Astrocyte (in vitro differentiated cells and primary cell): ENCODE measurements at places on chromosomes 1 and 21. TPM values are rescaled to one million over a fixed set of nuclear protein-coding genes. Genes with fewer than 3 reads are reported as not detected.

DNA sequence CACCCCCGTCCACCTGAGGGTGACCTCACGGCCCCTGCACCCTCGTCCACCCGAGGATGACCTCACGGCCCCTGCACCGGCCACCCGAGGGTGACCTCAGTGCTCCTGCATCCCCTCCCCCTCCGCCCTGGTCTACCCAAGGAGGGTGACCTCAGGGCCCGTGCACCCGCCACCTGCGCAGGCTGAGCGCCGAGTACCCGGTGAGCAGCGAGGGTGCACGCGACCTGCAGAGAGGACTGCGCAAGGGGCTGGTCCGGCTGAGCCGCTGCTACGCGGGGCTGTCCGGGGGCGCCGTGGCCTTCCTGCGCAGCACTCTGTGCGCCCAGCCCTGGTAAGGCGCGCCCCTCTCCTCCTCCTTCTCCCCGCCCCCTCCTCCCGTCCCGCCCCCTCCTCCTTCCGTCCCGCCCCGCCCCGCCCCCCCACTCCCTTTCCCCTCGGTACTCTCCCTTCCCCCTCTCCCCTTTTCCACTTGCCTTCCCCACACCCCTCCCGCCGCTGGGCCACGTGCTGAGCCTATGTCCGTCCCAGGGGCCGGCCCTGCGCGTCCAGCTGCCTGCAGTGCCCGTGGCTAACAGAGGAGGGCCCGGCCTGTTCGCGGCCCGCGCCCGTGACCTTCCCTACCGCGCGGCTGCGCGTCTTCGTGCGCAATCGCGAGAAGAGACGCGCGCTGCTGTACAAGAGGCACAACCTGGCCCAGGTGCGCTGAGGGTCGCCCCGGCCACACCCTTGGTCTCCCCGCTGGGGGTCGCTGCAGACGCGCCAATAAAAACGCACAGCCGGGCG, 28.4 kb downstream of the TRIM11 start:
- no peaks in the 10 kb centered on the region for H3K27me3 ChIP-seq
- peak; percentile 51 for DNase-seq
- peaks cover 4% of the 10 kb centered on the region for H3K4me1 ChIP-seq

GRCh38 chr1:62276791-62277190, 42.4 kb downstream of the KANK4 start:
- no peak overlapping the region for H3K4me3 ChIP-seq
- no peaks in the 10 kb centered on the region for H3K36me3 ChIP-seq
- DNase-seq = no peak
- no peak overlapping the region for H3K27ac ChIP-seq
- no peaks in the 10 kb centered on the region for H3K27me3 ChIP-seq

- no peak overlapping the region for H3K27ac ChIP-seq
- no peaks in the 10 kb centered on the region for H3K27me3 ChIP-seq
- H3K4me3 ChIP-seq = no peak overlapping the region
- H3K4me1 ChIP-seq = peaks cover 2% of the 10 kb centered on the region
Observed at GRCh38 chr1:178066296-178066907, 27.5 kb upstream of the RASAL2 start.

DNA sequence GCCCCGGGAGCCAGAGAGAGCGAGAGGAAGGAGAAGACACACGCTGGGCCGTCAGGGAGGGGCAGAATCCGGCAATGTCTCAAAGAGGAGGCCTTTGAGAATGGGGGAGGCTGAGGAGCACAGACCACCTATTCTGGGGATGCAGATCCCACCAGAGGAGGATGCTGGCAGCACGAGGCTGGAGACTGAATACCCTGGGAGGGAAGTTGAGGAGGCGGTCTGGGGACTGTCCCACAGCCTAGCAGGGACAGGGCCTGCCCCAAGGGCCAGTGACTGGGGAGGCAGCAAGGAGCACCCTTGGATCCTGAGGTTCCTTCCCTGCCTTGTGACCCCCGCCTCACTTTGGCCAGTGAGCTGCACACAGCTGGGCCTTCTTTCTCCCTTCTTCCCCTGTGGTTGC, 49.2 kb downstream of the SLC37A1 start:
- no peaks in the 10 kb centered on the region for H3K4me1 ChIP-seq
- H3K27ac ChIP-seq = no peak overlapping the region
- no peaks in the 10 kb centered on the region for H3K27me3 ChIP-seq
- no peaks in the 10 kb centered on the region for H3K36me3 ChIP-seq

GRCh38 chr1:221456918-221457317, 285.0 kb downstream of the DUSP10 start:
- H3K4me1 ChIP-seq = no peaks in the 10 kb centered on the region
- H3K36me3 ChIP-seq = no peaks in the 10 kb centered on the region
- peak; percentile 76 for DNase-seq
- H3K27ac ChIP-seq = no peak overlapping the region
- no peaks in the 10 kb centered on the region for H3K27me3 ChIP-seq

GRCh38 chr21:35223480-35224156, 174.5 kb upstream of the RUNX1 start:
- no peaks in the 10 kb centered on the region for H3K36me3 ChIP-seq
- H3K27ac ChIP-seq = no peak overlapping the region
- no peak overlapping the region for H3K4me3 ChIP-seq
- peaks cover 12% of the 10 kb centered on the region for H3K4me1 ChIP-seq
- H3K27me3 ChIP-seq = no peaks in the 10 kb centered on the region

Gene TMPRSS2
- 0.84 and 0.89 TPM in 2 replicates for total RNA-seq

Gene LRRC41
- 88.2 and 94.5 TPM in 2 replicates for total RNA-seq

Gene TENT5C
- 0.70 and 0.77 TPM in 2 replicates for total RNA-seq
